ENCODE measurements at places on chromosomes 13 and 19.

GRCh38 chr19:56319991-56320390, 5.4 kb upstream of the ZSCAN5A start:
- no peak for DNase-seq

GRCh38 chr13:112868308-112868707, 100.7 kb upstream of the MCF2L start:
- no peak for DNase-seq

GRCh38 chr19:35279985-35280821, 2.1 kb upstream of the HAMP start:
- no peak for DNase-seq

DNA sequence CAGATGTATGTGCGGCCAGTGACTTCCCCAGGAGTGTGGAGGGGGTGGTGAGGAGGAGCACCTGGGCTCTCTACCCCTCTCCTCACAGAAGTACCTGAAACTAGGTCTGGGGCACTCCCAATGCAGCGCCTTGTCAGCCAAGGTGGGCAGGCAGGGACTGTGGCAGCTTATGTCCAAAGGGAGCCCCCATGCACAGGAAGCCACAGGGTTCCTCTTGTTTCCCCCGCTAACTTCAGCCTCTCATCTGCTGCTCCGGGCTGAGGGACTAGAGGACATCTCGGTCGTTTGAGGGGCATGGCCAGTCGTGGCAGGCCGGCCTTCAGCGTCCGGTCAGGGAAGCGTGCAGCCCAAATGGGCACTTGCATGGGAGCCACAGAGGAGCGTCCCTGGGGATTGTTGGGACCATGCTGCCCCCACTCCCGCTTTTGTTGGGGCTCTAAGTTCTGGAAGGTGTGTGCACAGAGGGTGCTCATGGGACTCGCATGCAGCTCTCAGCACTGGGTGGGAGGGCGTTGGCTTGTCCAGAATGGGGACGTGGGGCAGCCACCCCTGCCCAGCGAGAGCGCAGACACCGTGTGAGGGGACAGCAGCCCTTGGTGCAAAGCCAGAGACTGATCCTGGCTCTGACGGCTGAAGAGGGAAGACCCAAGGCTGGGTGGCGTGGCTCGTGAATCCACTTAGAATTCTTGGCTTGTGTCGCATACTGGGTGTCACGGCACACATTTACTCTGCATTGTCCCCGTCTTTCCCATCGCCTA, 16.6 kb upstream of the NPAS1 start:
- DNase-seq: no peak

GRCh38 chr19:38351865-38352395, 16.3 kb downstream of the CATSPERG start:
- no peak for DNase-seq

GRCh38 chr19:50658441-50659317, 9.4 kb downstream of the C19orf81 start:
- DNase-seq: no peak

- no peak for DNase-seq
Measured at GRCh38 chr13:26881154-26881553, 120.6 kb upstream of the GPR12 start.

GRCh38 chr19:31356587-31357314, 7.5 kb upstream of the TSHZ3 start:
- no peak for DNase-seq

GRCh38 chr13:113219256-113219940, 10.0 kb downstream of the CUL4A start:
- DNase-seq: no peak

- no peak for DNase-seq
Measured at GRCh38 chr13:27678306-27679040, 56.8 kb downstream of the POLR1D start.

GRCh38 chr19:48681127-48681470, 8.3 kb upstream of the NTN5 start:
- DNase-seq: no peak

GRCh38 chr13:90751026-90751425, 596.5 kb upstream of the MIR17HG start:
- DNase-seq: no peak

GRCh38 chr19:48841571-48841970, 5.3 kb upstream of the HSD17B14 start:
- DNase-seq: no peak

GRCh38 chr13:26011996-26012821, 39.6 kb downstream of the SHISA2 start:
- DNase-seq: peak; percentile 5

DNA sequence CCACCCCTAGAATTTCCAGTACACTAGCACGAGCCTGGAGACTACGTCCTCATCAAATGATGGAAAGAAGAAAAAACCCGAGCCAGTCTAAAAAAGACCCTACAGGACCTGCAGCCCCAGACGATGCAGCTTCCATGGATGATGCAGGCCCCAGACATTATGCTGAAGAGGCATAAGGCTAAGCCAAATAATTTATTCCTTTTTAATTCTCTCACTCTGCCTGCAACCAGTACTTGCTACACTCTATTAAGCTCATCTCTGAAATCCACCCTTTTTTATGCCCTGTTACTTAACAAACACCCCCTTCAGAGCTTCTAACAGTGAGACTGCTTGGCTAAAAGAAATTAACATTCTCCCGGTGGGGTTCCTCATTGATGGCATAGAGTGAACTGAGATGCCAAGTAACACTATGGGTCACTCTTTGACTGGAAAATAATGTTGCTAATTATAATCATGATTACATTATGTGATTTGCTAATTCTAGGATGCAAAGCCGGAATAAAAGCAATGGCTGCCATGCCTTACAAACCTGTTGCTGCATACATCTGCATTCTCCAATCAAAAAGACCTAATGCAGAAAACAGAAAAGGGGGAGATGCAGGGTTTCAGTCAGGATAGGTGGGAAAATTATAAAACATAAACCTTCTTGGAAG, 1462.4 kb downstream of the UQCRFS1 start:
- DNase-seq: no peak

- DNase-seq: peak; percentile 41
Measured at GRCh38 chr19:2478756-2479555, 3.0 kb downstream of the GADD45B start.

DNA sequence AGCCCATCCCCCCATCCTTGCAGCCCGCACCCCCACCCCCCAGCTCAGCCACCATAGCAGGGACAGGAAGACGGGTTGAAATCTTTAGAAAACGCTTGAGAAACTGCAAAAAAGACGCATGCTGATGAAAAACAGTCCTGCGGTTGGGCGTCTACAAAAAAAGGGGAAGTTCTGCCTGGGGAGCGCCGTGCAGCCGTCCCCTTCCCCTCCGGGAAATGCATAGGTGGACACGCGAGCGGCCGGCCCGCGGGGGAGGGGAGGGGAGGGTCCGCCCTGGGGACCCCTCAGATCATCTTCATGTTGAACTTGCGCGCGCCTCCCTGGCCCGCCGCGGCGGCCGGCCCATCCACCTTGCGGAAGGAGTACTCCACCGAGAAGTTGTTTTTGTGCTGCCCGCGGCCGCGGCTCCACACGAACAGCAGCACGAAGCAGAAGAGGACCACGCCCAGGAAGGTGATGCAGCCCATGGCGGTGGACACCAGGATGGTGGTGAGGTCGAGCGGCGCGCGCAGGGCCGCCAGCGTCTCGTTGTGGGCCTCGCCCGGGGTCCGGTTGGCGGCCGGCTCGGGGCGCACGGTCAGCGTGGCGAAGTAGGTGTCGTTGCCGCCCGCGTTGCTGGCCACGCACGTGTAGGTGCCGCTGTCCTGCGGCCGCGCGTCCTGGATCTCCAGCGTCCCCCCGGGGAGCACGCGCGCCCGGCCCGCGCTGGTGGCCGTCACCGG, 7.9 kb upstream of the PEAK3 start:
- DNase-seq: no peak

DNA sequence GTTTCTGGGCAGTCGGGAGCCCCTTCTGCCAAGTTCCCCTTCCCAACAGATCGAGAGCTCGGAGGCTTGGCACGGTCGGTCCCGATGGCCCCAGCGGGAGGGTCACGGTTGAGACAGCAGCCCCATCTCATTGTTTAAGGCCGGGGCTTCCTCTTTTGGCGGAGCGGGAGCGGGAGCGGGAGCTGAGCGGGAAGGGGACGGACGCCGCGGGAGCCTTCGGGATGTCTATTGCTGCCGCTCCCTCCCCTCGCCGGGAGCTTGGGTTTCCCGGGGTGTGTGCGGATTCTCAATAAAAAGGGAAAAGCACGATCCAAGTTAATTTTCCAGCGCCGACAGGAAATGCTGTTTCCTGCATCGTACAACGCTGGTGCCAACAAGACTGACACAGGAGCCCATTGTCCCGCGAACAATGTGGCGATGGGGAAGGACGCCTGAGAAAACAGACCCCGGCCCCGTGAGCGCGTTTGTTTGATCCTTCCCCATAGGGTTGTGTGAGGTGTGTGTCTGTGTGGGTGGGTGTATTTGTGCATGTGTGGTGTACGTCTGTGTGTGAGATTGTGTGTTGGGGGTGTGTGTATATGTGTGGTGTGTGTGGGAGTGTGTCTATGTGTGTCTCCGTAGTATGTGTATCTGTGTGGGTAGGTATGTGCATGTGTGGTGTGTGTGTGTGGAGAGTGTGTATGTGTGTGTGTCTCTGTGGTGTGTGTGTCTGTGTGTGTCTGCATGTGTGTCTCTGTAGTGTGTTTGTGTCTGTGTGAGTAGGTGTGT, 36.3 kb upstream of the FLT1 start:
- no peak for DNase-seq

DNA sequence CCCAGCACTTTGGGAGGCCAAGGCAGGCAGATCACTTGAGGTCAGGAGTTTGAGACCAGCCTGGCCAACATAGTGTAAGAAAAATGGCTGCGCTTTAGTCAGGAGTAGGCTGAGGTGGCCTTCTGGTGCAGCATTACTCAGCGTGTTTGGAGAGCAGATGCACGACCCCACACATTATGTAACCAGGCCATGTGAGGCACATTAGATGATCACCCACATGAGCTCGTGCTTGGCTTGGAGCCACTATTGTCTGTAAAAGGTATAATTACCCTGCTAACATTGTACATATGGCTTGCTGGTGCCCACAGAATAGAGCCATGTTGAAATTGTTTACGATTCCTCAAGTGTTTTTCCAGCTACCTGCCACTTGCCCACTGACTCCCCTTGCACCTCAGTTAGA, 24.0 kb upstream of the SCEL start:
- no peak for DNase-seq

- DNase-seq: no peak
Measured at GRCh38 chr19:2243274-2244124, 5.6 kb upstream of the AMH start.

GRCh38 chr19:42343344-42344110, 18.1 kb downstream of the MEGF8 start:
- no peak for DNase-seq
